NCI-H1417 (cell line): ENCODE measurements at places on chromosomes 6 and 20.

GRCh38 chr20:40431611-40432010 lies 257.4 kb downstream of the MAFB start:
- no peak for DNase-seq

- DNase-seq = no peak
These were observed 62.0 kb upstream of the SMIM29 start for GRCh38 chr6:34310817-34311216.

DNA sequence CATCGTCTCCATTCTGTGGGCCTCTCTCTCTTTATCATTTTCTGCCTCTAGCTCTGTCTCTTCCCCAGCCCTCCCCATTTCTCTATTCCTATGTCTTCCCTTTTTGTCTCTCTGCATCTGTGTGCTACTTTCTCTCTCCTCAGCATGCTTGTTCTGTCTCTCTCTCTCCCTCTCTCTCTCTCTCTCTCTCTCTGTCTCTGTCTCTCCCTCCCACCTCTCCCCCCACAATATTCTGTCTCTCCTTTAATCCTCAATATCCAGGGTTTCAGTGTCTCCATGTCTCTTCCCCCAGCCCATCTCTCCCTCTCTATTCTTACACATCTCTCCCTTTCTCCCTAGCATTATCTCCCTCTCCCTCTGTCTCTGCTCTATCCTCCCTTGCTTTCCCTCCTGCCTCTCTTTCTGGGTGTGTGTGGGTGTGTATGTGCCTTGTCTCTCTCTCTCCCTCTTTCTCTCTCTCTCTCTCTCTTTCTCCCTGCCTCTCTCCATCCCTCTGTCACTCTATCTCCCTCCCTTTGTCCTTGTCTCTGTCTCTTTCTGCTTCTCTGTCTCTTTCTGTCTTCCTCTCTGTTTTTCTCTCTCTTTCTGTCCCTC lies 76.9 kb upstream of the SIRPA start:
- no peak for DNase-seq

DNA sequence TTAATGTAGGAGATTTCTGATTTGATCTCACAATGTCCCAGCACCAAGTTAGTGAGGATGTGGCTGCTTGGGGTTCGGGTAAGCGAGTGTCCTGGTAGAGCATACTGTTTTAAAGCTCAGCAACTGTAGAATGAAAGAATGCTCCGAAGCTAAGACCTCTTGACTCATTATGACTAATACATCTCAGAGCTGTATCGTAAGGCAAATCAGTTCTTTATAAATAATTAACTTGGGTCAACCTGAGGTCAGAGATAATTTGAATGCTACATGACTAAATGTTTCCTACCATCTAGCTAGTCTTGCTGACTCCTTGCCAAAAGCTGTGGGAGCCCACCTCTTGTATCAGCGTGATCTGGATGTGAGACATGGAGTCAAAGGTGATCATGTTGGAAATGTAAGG lies 128.8 kb upstream of the PDE7B start:
- DNase-seq = no peak

- DNase-seq = no peak
These were observed 94.9 kb upstream of the CEP85L start for GRCh38 chr6:118746145-118746824.
